Activated naive CD4-positive, alpha-beta T cell treated with anti-CD3 and anti-CD28 coated beads, Interleukin-2, amount 50 U/mL, for 16 hours (primary cell): ENCODE measurements at places on chromosomes 2 and 18.

- DNase-seq: no peak
Observed at GRCh38 chr18:49678440-49678839, 116.6 kb downstream of the LIPG start.

DNA sequence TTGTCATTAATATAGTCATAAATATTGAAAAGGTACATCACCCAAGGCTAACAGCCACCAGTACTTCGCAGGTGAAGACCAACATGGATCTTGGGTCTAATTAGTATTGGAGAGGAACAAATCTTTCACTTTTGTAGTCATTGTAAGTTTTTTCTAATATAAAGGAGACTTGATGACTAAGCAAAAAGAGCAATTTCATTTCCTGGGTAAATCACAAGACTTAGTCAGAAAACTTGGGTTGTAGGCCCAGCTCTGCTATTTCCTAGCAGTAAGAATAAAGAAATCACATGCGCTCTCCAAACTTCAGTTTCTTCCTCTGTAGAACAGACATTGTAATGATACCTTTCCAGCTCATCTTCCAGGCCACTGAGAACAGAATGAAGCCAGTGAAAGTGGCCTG is 40.9 kb downstream of the NRP2 start:
- DNase-seq: no peak

DNA sequence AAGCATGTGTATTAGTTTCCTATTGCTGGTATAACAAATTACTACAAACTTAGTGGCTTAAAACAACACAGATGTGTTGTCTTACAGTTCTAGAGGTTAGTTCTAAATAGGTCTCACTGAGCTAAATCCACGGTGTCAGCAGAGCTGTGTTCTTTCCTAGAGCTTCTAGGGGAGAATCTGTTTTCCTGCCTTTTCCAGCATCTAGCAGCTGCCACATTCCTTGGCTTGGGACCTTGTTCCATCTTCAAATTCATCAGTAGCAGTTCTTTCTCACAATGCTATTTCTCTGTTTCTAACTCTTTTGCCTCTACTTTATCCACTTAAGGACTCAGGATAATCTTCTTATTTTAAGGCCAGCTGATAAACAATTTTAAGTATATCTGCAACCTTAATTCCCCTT is 32.2 kb upstream of the CREB1 start:
- DNase-seq: no peak

DNA sequence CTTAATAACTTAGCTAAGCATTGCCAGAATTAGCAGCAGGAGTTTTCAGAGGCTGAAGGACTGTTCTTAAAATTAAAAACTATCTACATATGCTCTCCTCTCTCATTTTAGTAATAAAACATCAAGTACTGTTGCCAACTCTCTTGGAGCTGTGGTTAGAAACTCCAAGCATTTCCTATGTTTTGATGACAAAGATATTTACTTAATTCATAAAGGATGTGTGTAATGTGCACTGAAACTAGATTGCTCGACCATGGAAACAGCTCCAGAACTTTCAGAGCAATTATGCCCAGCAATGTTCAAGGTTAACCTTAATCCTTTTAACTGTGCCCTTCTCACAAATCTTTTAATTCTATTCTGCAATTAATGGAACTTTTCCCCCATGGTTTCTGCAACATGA is 8.4 kb downstream of the GRP start:
- DNase-seq: no peak

DNA sequence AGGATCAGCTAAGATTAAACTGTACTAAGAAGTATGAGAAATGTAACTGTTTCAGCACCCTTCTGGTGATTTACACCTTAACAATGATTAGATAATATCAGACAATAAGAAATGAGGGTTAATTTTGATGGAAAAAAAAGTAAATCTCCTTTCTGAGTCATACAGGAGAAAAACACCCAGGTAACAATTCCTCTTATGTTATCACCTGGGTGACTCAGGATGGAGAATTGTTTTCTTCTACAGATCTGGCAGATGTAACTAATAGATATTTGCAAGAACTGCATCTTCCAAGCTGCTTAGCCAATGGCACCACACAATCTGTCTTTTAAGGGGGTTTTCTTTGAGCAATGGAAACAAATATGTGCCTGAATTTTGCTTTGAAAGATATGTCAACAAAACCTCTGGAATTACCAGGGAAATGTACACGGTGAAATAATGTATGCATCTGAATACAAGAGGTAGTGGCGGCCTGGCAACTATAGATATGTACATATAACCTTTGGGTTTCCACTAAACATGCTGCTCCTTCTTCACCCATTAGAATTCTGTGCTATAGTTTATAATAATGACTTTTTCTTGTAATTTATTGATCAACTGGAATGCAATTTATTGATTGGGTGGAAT is 407.9 kb downstream of the CPS1 start:
- no peak for DNase-seq

- no peak for DNase-seq
Observed at GRCh38 chr2:86400321-86400720, 40.9 kb upstream of the KDM3A start.
